ENCODE measurements at places on chromosomes 16 and 17.

- H3K4me3 ChIP-seq, result no peak overlapping the region
- peak; percentile 91 for DNase-seq
- peaks cover 20% of the 10 kb centered on the region for H3K4me1 ChIP-seq
Measured at GRCh38 chr17:77494664-77495435, 354.1 kb downstream of the SEC14L1 start.

GRCh38 chr16:12087901-12088421 lies 111.4 kb downstream of the SNX29 start:
- DNase-seq, result peak; percentile 63
- H3K4me3 ChIP-seq, result no peak overlapping the region
- peaks cover 19% of the 10 kb centered on the region for H3K4me1 ChIP-seq
- no peak overlapping the region for H3K27ac ChIP-seq
- H3K27me3 ChIP-seq, result no peaks in the 10 kb centered on the region
- peaks cover 2% of the 10 kb centered on the region for H3K36me3 ChIP-seq

- no peaks in the 10 kb centered on the region for H3K36me3 ChIP-seq
- no peaks in the 10 kb centered on the region for H3K4me1 ChIP-seq
- no peaks in the 10 kb centered on the region for H3K27me3 ChIP-seq
Measured at GRCh38 chr16:73408716-73409115, 360.8 kb upstream of the ZFHX3 start.

GRCh38 chr17:27986805-27987684 lies 55.4 kb upstream of the NLK start:
- H3K4me1 ChIP-seq, result peaks cover 5% of the 10 kb centered on the region
- DNase-seq, result no peak
- H3K27ac ChIP-seq, result no peak overlapping the region
- no peak overlapping the region for H3K4me3 ChIP-seq
- no peaks in the 10 kb centered on the region for H3K36me3 ChIP-seq
- peaks cover 18% of the 10 kb centered on the region for H3K27me3 ChIP-seq

DNA sequence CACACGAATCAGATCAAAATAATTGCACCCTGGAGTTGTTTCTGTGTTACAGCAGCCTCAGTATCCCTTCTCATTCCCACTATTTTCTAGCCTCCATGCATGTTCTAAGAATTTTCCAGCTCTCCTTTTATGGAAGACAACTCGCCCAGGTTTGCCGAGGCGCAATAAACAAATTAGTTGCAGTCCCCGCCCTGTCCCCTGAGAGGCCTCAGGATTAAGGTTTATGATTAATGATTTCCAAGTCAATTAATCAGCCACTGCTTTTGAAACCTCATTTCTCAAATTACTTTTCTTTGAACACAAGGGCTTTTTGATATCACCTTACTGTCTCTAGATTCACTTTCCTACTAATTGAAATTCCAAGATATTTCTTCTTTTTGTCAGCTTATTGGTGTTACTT lies 138.3 kb upstream of the HSBP1 start:
- no peaks in the 10 kb centered on the region for H3K36me3 ChIP-seq
- no peak overlapping the region for H3K27ac ChIP-seq
- no peaks in the 10 kb centered on the region for H3K27me3 ChIP-seq
- H3K4me3 ChIP-seq, result no peak overlapping the region
- H3K4me1 ChIP-seq, result no peaks in the 10 kb centered on the region

DNA sequence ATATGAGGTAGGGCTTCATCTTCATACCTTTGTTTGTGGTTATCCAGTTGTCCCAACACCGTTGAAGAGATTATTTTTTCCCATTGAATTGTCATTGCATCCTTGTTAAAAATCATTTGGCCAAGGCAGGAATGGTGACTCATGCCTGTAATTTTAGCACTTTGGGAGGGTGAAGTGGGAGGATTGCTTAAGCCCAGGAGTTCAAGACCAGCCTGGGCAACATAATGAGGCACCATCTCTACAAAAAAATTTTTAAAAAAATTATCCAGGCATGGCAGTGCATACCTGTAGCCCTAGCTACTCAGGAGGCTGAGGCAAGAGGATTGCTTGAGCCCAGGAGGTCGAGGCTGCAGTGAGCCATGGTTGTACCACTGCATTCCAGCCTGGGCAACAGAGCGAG lies 223.9 kb downstream of the TANC2 start:
- H3K27me3 ChIP-seq, result no peaks in the 10 kb centered on the region
- DNase-seq, result no peak
- no peak overlapping the region for H3K4me3 ChIP-seq
- H3K4me1 ChIP-seq, result no peaks in the 10 kb centered on the region

DNA sequence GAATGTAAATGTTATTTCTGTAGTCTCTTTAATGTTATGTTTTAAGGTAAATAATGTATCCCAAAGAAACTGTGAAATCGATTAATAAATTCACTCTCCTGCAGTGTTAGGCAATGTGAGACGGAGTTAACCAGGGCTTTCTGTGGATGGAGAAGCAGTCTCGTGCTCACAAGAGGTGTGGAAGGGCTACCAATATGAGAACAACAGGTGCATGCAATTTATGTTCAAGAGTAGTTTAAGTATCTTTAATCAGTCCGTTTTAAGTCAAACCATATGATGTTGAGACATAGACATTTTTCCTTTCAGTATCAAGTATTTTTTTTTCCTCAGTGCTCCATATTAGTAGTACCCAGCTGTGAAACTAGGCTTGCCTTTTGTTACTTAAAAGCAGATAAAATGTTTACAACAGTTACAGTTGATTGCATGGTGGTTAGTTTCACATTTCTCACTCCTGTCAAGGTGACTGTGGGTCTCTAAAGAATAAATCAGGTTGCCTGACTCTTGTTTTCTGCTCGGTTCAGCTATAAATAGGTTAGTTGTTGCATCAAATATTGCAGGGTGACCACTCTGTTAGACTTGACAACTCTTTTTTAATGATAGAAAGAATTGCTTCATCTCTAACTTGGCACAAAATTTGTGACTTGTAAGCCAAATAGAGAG lies 54.4 kb downstream of the COX10 start:
- H3K27me3 ChIP-seq, result no peaks in the 10 kb centered on the region
- peaks cover 24% of the 10 kb centered on the region for H3K36me3 ChIP-seq
- DNase-seq, result no peak
- H3K4me3 ChIP-seq, result peak overlapping the region; percentile 59
- H3K4me1 ChIP-seq, result peaks cover 63% of the 10 kb centered on the region

DNA sequence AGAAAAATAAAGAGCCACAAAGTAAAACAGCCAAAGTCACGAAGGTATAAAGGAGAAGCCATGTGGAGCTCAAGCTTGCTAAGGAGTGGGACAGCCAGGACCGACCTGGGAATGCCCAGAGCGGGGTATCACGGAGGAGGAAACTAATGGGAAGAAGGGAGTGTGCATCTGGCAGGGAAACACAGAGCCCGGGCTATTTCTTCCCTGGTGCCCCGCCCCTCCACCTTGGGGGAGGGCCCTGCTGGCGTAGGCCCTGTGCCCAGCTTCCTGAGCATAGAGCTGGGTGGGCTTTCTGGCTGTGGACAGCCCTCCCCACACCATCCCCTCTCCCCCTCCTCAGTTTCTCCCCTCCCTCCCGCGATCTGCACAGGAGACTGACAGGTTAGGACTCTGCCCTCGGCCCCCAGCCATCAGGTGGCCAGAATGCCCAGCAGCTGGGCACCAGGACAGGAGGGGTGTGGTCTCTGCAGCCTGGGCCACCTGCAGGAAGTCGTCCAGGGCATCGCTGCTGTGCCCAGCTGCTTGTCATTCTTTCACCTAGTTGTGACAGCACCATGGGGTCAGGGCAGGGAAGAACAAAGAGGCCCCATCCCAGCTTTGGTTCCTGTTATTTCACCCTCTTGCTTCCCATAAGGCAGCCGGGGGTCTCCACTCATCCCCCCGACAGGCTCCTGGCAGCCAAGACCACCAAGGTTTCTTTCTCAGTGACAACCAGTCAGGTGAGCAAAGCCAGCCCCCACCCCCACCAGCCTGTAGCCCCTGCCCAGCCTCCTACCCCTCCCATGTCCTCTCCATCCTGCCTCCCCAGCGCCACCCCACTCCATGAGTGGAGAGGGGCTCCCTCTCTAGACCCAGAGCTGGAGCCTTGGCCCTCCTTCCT lies 7.1 kb upstream of the DCAF7 start:
- peaks cover 2% of the 10 kb centered on the region for H3K4me1 ChIP-seq
- no peak for DNase-seq
- H3K4me3 ChIP-seq, result no peak overlapping the region
- H3K27ac ChIP-seq, result no peak overlapping the region
- no peaks in the 10 kb centered on the region for H3K36me3 ChIP-seq

DNA sequence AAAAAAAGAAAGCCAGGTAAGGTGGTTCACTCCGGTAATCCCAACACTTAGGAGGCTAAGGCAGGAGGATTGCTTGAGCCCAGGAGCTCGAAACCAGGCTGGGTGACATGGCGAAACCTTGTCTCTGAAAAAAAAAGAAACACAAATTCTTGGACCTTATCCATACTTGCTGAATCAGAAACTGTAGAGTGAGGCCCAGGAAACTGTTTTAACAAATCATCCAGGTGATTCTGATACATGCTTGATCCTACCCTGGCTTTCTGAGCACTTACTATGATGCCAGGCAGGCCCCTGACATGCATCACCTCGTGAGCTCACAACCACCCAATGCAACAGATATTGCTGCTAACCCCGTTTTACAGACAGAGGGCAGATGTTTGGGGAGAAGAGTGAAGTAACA lies 4.0 kb upstream of the NAE1 start:
- peaks cover 7% of the 10 kb centered on the region for H3K4me1 ChIP-seq
- H3K27ac ChIP-seq, result no peak overlapping the region
- no peaks in the 10 kb centered on the region for H3K36me3 ChIP-seq
- no peak for DNase-seq

DNA sequence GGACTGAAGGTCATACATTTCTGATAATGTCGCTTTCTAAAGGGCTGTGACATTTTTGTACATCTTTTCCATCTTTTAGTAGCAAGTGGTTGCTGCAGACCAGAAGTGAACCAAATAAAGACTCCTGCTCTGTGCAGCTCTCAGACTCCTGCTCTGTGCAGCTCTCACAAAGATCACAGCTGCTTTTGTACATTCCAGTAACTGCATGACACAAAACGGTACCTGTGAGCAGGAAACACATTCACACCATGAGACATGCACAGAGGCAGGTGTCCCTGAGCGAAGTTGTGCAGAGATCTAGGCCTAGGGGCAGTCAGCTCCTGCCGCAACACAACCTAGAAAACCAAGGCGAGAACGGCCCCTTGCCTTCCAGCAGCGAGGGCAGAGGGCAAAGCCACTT lies 67.5 kb downstream of the KLHDC4 start:
- no peak for DNase-seq
- H3K27ac ChIP-seq, result peak overlapping the region; percentile 73
- H3K4me1 ChIP-seq, result peaks cover 23% of the 10 kb centered on the region
- peaks cover 22% of the 10 kb centered on the region for H3K36me3 ChIP-seq
- H3K27me3 ChIP-seq, result no peaks in the 10 kb centered on the region
